Activated gamma-delta T cell treated with Interleukin-2 at 50 U/mL for 16 hours (primary cell): ENCODE measurements at places on chromosomes 7 and 10.
A peak's percentile ranks its signal among the peaks of the same experiment; 100 is the strongest.

DNA sequence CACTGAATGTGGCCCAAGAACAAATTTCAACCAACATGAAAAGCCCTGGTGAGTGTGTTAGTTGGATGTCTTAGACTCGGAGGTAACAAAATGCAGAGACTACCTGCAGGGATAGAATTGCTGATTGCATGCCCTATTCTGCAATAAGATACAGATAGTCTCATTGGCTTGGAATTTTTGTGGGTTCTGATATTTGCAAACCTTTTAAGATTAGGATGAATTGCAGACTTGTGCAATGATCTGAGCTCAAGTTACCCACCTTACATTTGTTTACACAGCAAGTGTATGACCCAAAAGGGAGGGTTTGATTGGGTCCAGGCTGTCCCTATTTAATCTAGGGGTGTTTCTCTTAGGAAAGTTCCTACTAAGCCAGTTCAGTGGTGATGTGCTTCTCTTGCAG is 45.4 kb downstream of the GPR37 start:
- DNase-seq: no peak

DNA sequence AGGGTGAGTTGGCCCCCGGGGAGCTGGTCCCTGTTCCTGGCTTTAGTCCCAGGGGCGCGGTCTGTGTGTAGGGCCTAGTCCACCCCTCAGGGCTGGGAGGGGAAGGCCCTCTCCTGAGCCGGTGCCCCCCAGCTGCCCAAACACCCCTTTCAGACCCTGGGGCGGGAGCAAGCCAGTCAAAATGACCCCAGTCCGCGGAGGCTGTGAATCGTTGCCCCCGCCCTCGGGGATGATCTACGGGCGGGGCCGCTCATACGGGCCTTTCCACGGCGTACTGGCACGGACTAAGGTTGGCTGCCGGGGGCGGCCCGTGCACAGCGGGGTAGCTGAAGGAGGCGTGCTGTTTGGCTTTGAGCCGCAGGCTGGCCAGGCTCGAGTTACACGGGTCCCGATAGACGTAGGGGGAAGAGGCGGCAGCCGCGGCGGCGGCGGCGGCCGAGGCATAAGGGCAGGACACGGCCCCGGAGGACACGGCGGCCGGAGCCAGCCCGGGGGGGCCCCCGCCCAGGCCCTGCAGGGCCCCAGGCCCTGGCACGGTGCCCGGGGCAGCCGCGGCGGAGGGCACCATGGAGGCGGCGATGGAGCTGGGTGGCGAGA is 4.3 kb downstream of the ELOVL3 start:
- DNase-seq: no peak

GRCh38 chr7:126557271-126557670 is 695.5 kb downstream of the GRM8 start:
- no peak for DNase-seq

GRCh38 chr7:80415522-80415921 is 96.3 kb downstream of the GNAT3 start:
- no peak for DNase-seq

GRCh38 chr10:48399056-48399541 is 92.6 kb downstream of the MAPK8 start:
- DNase-seq: no peak

GRCh38 chr7:144812379-144813283 is 23.2 kb downstream of the TPK1 start:
- peak; percentile 41 for DNase-seq

GRCh38 chr7:8592167-8592566 is 158.8 kb downstream of the NXPH1 start:
- DNase-seq: no peak

DNA sequence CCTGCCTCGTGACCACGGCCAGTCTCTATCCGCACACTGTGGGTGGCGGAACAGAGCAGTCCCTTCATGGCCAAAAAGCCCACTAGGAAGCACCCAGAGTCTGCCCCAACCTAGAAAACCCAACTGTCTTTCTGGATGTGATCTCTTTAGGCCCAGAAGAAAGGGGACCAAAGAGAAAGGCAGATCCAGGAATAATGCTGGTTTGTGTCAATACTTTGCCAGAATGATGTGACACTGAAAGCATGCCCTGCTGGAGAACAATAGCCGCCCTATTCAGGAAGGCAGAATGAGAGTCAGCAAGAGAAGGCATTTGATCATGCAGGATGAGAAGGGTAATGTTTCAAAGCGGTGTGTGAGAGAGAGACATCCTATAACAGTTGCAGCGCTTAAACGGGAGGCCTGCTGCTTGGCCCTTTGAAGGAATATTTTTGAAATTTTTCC is 274.7 kb downstream of the USP6NL start:
- no peak for DNase-seq

GRCh38 chr7:111642373-111642772 is 80.1 kb upstream of the IMMP2L start:
- no peak for DNase-seq

DNA sequence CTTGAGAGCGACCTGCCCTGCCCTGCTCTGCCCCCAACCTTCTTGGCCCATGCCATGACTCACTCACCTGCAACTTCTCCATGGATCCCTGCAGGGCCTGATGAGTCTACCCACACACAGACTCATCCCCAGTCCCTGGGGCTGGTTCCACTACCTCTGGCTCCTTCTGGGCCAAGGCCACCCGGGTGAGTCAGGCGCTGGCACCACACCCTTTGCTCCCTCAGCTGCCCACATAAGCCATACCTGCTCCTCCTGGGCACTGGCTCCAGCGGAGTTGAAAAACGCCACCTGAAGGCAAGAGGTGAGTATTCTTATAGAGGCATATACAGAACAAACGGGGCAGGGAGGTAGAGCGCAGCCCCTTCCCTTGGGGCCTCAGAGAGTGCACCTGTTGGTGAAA is 16.2 kb upstream of the MTPAP start:
- no peak for DNase-seq

DNA sequence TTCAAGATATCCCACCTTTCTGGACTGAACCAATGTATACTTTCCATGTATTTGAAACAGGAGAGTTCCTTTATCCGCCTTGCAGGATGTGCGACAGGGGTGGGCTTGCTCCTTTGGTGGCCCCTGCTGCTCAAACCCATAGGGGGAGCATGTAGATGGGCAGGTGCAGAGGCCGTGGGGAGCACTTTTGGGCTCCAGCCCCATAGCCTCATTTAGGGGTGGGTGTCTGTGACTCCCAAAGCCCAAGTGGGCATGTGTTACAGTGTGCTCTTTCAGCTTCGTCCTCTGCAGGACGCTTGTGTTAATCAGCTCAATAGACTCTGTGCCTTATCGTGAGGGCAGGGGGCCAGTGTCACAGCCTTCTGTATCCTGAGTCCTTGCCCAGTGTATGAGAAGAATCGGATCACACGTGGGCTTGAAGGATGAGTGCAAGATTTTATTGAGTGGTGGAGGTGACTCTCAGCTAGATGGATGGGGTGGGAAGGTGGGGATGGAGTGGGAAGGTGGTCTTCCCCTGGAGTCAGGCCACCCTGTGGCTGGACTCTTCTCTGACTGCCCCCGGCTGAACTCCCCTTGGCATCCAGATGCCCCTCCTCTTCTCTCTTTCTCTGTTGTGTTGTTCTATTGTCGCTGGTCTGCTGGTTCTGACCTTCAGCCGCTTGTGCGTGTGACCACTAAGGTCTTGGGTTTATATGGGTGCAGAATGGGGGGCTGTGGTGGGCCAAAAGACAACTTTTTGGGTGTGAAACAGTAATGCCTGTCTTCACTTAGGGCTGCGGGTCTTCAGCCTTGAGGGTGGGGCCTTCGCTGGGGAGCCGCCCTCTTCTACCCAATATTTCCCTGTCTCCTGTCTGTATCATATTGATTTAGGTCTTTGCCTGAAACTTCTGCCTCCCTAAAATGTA is 262.2 kb downstream of the GLRX3 start:
- no peak for DNase-seq

DNA sequence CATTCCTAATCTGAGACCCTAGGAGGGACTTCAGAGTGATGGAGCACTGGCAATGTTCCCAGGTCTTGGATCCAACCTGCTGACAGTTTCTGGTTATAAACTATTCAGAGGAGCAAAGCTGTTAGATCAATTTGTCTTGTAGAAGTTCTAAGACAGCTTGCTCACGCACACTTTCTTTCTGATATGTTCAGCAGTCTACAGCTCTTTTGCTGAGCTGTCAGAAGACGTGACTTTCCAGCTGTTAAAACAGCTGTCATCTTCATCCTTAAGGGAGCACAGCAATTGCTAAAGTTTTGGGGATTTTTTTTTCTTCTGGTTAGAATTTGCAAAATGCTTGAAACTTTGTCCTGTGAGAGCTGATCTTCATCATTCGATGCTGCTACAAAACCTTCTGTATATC is 823.1 kb downstream of the SORCS1 start:
- no peak for DNase-seq

DNA sequence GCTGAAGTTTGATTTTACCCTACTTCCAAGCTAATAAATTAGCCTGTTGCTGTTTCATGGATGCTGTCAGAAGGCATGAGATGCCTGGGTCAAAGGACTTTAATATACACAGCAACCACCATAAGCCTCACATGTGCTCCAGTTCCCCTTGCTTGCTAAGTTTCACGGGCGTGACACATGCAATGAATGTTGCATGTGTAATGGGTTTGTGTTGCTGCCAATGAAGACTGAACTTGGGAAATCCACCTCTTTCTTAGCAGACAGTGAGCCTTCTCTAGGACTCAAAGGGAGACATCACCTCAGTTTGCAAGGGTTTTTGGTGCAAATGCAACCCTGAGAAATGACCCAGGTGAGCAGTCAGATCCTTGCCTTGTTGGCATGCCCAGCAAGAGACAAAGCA is 505.5 kb upstream of the PODXL start:
- DNase-seq: no peak

- DNase-seq: no peak
Observed at GRCh38 chr10:8323428-8324054, 269.1 kb downstream of the GATA3 start.

GRCh38 chr10:69837261-69837660 is 35.6 kb downstream of the COL13A1 start:
- DNase-seq: no peak

- DNase-seq: no peak
Observed at GRCh38 chr7:99050971-99051370, 92.9 kb downstream of the SMURF1 start.

GRCh38 chr10:133131053-133131452 is 29.0 kb upstream of the KNDC1 start:
- DNase-seq: no peak

GRCh38 chr7:122298618-122299017 is 5.9 kb downstream of the FEZF1 start:
- DNase-seq: no peak

- DNase-seq: no peak
Observed at GRCh38 chr7:90916319-90916718, 320.2 kb downstream of the CDK14 start.

DNA sequence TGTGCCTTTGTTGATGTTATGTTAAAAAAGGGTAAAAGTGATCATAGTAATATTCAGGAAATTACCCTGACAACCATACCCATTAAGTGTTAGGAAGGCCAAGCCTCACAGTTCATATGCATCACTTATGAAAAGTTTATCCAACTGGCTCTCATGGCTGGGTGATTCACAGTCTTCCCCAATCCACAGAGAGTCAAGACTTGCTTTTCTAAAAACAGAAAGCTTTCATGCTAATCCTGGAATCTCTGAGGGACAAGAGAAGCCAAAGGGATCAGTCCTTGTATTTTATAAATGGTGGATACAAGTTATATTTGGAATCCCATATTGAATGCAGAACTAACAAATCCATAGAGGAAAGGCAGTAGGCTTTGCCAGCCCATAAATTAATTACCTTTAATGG is 218.3 kb downstream of the JAZF1 start:
- DNase-seq: no peak

- no peak for DNase-seq
Observed at GRCh38 chr10:93072225-93072712, 1.4 kb upstream of the CYP26A1 start.

DNA sequence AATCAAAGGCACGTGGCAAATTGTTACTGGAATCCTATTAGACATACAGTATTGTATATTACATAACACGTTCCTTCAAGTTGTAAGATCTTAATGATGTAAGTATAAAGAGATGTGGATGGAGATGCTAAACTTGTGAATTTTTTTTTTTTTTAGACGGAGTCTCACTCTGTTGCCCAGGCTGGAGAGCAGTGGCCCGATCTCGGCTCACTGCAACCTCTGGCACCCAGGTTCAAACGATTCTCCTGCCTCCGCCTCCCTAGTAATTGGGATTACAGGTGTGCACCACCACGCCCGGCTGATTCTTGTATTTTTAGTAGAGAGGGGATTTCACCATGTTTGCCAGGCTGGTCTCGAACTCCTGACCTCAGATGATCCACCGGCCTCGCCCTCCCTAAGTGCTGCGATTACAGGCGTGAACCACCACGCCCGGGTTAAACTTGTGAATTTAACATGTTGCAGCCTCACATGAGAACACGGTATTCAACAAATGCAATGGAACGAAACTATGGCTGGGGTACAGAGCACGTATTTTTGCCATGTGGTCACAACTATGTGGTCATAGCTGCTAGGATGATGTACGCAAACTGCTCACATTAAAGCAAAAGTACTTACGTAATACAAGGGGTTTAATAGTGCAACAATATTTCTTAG is 818 bp upstream of the SUPV3L1 start:
- peak; percentile 18 for DNase-seq

GRCh38 chr7:105792488-105793370 is 83.7 kb downstream of the ATXN7L1 start:
- no peak for DNase-seq

DNA sequence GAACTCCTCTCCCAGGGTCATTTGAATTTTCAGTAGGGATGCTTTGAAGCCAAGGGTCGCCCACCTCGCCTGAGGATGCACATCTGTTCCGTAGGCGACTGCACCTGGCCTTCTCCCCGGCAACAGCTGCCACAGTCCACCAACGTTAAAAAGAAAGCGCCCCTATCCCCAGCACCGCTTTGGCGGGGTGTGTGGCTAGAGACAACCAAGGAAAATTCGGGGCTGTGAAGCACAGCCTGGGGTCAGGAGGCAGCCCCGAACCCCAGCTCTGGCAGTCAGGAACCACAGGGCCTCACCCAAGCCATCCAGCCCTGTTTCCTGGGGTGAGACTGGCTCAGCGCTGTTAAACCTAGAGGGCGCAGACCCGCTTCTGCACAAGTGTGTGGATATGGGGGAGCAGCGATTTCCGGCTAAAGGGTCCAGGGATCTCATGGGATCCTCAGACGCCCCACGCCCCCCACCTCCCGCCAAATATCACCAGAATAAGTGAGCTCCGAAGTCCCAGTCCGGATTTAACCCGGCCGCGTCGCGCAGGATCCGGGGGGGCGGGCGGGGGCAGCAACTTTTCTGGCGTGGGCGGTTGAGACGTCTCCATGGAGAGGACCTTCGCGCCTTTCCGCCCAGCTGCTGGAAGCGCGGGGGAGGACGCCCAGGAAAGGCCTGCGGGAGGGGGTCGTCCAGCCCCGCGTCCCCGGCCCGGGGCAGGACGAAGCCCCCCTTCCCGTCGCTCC is 822 bp downstream of the ZC3HAV1L start:
- peak; percentile 11 for DNase-seq

DNA sequence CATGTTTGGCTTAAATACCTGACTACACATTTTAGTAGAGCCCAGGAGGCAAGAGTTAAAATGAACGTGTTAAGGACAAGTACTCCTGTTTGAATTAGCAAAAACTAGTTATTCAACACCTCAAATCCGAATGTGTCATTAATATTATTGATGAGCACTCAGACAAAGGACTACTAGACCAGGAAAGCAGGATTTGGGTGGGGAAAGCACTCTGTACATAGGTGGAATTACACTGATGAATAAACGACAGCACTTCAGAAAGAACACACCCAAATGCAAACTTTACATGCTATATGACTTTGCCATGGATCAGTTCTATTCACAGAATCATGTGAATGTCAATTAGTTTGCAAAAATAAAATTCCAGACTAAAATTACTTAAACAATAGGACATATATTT is 95.1 kb upstream of the CAV2 start:
- DNase-seq: no peak

- no peak for DNase-seq
Observed at GRCh38 chr10:119221201-119221600, 13.8 kb downstream of the GRK5 start.
